ENCODE measurements at places on chromosomes 6 and 20.

- DNase-seq = no peak
Observed at GRCh38 chr20:58713801-58714339, 21.3 kb downstream of the NPEPL1 start.

- peak; percentile 64 for DNase-seq
Observed at GRCh38 chr6:161273274-161273751, 548 bp downstream of the AGPAT4 start.

DNA sequence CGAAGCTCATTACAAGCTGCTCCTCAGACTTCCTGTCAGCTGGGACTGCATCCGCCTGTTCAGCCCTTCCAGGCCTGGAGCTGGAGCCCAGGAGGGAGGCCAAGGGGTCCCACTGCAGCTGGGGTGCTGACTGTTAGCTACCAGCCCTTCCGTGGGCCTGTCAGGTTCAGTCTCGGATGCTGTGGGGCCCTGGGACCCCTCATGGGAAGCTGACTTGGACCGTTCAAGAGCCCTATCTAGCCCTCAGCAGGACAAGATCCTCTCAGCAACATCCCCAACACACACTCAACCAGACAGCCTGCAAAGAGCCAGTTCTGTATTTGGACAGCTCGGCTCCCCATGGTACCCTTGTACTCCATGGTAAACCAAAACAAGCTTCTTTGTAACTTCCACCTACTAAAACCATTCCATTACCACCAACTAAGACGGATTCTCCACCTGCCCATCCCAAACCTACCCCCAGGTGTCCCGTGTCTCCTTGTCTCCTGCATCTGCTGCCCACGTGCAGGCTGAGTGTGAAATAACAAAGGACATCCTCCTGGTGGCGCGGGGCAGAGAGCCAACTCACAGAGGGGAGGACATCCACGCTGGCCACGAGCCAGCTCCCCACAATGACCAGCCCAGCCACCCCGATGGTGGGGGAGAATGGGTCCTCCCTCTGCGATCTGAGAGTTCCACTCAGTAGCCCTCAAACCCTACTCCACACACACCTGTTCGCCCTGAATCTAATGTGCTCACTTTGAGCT lies 111.2 kb downstream of the TAF4 start:
- DNase-seq = no peak

DNA sequence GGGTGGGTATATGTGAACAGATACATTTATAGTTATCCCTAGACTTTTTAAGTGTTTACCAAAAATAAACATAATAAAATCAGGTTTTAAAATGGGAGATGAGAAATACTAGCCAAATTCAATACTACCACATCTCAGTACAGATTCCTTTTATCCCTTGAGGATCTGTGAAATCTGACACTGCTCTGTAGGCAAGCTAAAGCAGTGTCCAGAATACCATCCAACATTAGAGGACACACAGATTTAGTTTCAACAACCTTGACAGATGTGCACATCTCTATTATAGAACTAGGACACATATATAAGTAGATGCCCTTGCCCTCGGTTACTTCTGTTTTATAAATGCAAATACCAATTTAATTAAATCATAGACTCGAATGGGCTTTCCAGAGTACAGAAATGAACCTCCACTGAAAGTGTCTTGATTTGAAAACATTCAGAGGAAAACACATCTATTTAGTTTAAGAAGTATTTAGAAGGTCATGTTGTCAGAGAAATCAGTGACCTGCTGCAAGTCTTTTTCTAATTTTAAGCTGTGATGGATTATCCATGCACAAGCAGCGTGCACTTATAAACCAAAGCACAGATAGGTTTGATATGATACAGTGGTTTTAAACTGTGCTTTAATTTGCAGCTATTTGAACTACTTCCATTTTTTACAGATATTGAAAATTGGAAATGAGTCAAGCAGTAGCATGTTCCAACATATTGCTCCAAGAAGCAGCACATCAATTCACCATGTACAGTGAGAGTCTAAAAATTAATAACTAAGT lies 156.3 kb upstream of the EPHA7 start:
- DNase-seq = no peak

DNA sequence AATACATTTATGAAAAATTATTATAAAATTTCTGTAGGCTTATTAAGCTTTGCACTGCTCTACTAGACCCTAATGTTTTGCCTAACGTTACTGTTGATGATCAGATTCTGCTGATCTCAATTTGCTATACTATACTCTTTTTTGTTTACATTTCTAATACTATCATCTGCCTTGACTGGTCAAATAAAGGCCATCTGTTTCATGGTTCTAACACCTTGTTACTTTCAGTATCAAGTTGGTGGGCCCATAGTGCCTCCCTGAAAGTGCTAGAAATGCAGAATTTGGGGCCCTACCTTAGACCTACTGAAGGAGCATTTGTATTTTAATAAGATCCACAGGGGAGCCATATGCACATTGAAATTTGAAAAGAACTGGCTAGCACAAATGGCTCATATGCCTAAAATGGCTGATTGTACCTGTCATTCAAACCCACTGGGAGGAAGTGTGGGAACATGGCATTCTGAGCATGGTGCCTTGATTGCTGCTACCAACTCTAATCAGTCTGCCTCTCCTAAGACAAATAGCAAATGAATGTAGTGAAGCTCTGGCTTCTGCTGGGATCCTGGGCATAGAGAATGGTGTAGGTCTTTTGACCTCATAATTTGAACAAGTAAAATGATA lies 199.1 kb upstream of the BTBD3 start:
- DNase-seq = no peak

DNA sequence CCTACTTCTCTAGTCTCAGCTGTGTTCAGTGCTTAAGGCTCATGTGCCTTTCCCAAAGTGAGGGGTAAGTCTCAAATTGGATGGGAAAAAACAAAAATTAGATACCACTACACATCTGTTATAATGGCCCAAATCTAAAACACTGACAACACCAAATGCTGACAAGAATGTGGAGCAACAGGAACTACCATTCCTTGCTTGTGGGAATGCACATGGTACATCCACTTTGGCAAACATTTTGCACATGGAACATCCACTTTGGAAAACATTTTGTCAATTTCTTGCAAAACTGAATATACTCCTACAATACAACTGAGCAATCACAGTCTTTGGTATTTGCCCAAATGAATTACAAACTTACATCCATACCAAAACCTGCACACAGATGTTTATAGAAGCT lies 109.3 kb downstream of the TENT5A start:
- DNase-seq = no peak

All from activated CD4-positive, alpha-beta T cell treated with anti-CD3 and anti-CD28 coated beads, Interleukin-2, amount 50 U/mL, for 1 hour (primary cell).